Hepatocyte (in vitro differentiated cells): ENCODE measurements at places on chromosomes 7 and 10. TPM values are rescaled to one million over a fixed set of nuclear protein-coding genes. Genes with fewer than 3 reads are reported as not detected.

LIMK1 gene
- total RNA-seq, result 23.8 and 24.6 TPM in 2 replicates

DNA sequence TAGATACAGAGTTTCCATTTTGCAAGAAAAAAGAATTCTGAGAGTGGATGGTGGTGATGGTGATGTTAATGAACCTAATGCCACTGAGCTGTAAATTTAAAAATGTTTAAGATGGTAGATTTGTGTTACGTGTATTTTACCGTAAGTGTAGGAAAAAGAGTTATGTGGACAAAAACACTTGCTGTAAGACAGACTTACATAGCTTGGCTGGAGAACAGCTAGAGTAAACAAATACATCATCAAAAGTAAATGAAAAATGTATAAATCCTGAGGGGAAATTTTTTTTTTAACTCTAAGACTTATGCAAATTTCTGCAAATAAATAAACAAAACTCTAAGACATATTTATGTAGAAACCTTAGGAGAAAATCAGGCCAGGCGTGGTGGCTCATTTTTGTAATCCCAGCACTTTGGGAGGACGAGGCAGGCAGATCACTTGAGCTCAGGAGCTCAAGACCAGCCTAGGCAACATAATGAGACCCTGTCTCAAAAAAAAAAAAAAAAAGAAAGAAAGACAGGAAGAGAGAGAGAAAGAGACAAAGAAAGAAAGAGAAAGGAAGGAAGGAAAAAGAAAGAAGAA lies 66.2 kb upstream of the CDK13 start:
- no peaks in the 10 kb centered on the region for H3K36me3 ChIP-seq
- H3K4me1 ChIP-seq, result peaks cover 4% of the 10 kb centered on the region
- H3K27ac ChIP-seq, result no peak overlapping the region
- no peak overlapping the region for H3K4me3 ChIP-seq

DNA sequence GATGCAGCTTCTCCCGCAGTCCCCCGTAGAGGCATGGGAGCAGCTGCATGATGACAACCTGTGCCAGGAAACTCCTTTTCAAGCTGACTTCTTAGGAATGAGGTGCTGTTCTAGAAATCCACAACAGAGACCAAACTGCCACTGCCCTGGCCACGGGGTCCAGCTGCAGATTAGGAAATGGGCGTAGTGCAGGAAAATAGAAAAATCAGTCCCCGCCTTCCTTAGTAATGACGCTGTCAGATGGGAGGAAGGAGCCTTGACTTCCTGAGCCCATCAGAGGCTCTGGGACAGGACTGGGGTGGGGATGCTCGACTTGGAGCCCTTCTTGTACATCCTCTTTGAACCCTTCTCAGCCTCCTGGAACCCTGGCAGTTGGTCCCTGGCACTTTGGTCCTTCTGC lies 227.8 kb upstream of the GRB10 start:
- no peaks in the 10 kb centered on the region for H3K36me3 ChIP-seq
- H3K4me1 ChIP-seq, result no peaks in the 10 kb centered on the region
- H3K27ac ChIP-seq, result no peak overlapping the region
- no peak overlapping the region for H3K4me3 ChIP-seq
- no peak for DNase-seq

- H3K36me3 ChIP-seq, result no peaks in the 10 kb centered on the region
- H3K4me1 ChIP-seq, result no peaks in the 10 kb centered on the region
- no peak for DNase-seq
These were observed 31.4 kb downstream of the SVIL start for GRCh38 chr10:29603223-29603896.

DNA sequence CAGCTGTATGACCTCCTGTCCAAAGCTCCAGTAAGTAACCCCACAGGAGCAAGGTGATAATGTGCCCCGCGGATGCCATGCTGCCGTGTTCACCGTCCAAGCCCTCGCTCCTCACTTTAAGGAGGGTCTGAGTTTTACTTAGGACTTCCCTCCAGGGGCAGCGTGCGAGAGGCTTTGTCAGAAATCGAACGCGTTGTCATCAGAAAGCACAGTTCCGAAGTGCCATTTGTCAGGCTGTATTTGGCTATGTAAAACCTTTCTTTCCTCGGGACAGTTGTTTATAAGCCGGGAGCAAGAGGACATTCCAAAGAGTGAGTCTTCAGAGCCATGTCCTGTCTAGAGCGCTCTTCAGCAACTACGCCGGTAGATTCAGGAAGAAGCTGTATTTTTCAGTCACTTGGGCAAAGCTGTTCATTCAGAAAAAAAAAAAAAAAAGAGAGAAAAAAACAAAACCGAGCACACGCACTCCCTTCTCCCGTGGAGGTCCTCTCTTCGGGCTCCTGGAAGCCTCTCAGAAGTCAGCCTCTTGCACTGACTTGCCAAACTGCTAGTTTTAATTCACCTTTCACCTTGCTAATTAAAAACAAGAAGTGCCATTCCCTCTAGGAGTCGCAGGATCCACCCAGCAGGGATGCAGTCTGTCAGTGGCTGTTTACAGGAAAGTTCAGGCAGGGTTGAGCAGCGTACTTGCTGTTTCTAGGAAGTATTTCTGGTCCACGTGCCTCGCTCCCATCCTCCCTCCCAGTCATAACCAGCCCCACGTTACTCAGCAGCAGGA lies at the start of gene SEMA3E:
SEMA3E (minus strand) TSS at position 676 of the 778 bp plus-strand sequence.
- DNase-seq, result peak; percentile 61
- H3K27me3 ChIP-seq, result no peaks in the 10 kb centered on the region
- no peak within 1 kb of the TSS for H3K27ac ChIP-seq
- H3K4me3 ChIP-seq, result peak within 1 kb of the TSS; percentile 31

DNA sequence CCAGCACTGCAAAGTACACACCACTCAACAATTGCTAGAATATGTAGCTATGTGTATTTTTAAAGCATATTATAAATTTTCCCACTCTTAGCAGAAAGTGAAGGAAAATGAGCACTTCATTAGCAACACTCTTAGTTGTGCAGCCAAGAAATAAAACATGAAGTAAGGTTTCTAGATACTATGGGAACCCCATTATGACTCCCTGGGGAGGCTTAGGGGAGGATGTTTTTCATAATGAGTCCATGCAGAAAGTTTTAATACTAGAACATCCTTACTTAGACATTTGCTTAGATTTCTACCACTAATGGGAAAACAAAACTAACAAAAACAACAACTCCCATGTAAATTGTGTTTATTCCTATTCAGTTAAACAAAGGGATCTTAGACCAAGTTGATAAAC lies 148.4 kb upstream of the HDAC9 start:
- H3K27me3 ChIP-seq, result no peaks in the 10 kb centered on the region
- DNase-seq, result no peak
- H3K27ac ChIP-seq, result no peak overlapping the region
